Astrocyte of the cerebellum (primary cell): ENCODE measurements at places on chromosomes 11 and 22.

- DNase-seq = peak; percentile 62
These were observed 18.5 kb downstream of the FIBIN start for GRCh38 chr11:27012234-27012921.

DNA sequence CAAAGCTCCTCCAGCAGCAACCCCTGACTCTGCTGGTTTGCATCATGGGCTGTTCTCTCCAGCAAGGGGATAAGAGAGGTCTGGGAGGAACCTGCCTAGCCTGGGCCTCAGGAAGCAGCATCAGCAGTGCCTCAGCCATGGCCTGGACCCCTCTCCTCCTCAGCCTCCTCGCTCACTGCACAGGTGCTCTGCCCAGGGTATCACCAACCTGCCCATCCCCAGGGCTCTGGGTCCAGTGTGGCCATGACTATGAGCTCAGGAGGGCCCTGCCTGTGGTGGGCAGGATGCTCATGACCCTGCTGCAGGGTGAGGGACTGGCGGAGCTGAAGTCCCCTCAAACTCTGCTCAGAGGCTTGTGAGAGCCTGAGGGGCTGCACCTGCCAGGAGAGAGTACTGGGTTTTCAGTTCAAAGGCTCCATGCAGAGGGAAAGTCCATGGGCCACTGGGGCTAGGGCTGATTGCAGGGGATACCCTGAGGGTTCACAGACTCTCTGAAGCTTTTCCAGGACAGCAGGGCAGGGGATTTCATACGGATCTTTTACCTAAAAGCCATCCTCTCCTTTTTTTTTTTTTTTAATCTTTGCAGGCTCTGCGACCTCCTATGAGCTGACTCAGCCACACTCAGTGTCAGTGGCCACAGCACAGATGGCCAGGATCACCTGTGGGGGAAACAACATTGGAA, 115.8 kb upstream of the IGLL5 start:
- DNase-seq = no peak

DNA sequence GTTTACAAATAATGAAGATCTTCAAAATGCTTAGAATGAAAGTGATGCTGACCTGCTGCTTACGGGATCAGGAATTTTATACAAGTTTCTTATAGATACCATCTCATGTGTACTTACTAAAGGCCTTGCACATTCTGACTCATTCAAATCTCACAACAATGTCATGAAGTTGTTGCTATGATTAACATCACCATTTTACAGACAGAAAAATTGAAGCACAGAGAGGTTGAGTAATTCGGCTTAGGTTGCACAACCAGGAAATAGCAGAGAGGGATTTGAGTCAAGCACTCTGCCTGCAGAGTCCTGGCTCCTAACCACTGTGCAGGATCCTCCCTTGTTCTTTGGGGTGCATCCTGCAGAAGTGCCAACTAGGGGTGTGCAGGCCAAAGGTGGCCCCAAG, 471.9 kb downstream of the MIAT start:
- DNase-seq = no peak

DNA sequence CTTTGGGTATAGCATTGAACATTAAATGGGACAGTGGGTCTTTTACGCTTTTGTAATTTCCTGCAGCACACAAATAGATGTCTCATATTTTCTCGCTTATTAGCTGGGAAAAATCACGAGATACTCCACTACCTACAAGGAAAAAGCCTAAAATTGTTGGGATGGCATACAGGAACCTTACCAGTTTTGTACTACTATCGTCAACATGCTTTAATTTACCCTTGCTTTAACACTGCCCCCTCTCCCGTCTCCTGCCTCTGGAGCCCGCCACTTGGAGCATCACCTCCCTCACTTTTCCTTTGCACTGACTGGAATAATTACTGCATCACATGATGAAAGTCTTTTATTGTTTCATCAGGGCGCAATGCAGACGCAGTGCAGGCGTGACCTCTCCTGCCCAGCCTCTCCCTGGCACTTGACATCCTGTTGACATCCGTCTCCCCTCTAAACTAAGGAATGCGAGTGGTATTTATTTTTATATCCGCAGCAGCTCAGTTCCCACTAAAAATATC, 1.0 kb upstream of the FNBP4 start:
- peak; percentile 26 for DNase-seq
